Stimulated activated CD4-positive, alpha-beta T cell treated with anti-CD3 and anti-CD28 coated beads, Interleukin-15, amount 100 ng/mL, for 1 hour (primary cell): ENCODE measurements at places on chromosomes 2 and 18.

DNA sequence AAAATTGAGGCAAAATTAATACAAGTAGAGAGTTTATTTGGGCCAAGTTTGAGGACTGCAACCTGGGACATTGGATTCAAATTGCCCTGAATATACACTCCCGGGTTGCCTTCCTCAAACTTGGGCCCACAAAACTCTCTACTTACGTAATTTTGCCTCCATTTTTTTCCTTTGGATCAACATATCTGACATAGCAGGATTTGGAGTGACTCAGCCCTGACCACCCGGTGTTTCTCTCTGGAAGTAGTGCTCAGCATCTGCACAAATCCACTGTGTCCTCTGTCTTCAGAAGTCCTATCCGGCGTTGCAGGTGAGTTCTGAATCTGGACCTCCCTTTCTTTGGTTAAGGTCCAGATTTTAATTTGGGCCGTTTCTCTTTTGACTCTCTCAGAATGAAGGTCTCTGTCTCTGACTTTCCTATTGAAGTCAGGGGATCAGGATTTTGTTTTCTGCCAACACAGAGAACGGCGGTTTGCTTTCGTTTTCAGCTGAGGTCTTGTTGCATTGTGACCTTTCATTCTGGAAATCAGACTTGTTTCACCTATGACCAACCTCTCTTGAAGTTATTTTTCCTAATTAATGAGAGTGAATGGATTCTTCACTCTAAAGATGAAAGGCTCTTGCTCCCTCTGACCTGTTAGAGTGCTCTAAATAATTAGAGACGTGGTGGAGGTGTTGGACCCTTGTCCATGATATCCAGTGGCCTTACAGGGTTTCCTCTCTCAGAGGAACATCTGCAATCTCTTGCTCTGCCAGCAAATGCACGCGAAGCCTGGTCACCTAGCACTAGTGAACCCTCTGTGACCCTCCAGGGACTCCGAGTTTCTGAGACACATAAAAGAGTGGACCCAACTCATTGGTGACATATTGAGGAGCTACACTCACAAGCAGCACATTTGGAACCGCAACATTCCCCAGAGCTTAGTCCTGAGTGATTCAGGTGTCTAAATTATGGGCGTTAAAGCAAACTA, 13.6 kb downstream of the TCF23 start:
- no peak for DNase-seq

- no peak for DNase-seq
Observed at GRCh38 chr2:36352701-36353100, 2.9 kb upstream of the CRIM1 start.

DNA sequence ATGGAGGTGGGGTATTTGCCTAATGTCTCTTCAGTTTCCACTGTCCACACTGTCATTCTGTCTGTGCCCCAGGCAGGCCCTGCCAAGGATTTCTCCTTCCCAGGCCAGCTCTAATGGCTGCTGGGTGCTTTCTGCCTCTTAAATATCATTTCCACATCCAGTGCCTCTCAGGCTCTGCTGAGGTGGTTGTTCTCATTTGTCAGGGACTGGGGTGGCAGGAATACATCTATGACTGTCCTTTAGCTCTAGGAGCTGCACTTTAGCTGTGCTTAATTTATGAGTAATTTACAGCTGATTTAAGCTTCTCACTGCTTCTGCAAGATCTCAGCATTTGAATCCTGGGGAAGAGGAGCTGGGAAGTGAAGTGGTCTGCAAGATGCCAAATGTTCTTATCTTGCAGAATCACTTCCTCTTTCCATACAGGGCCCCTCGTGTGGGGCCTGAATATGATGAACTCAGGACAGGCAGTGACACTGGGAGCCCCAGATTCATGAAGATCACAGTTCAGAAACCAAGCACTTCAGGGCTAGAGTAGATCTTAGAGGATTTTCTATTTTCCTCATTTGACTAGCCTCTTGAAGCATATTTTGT, 150.2 kb downstream of the FSHR start:
- DNase-seq = no peak

- no peak for DNase-seq
Observed at GRCh38 chr2:50290718-50291117, 741.2 kb downstream of the NRXN1 start.

DNA sequence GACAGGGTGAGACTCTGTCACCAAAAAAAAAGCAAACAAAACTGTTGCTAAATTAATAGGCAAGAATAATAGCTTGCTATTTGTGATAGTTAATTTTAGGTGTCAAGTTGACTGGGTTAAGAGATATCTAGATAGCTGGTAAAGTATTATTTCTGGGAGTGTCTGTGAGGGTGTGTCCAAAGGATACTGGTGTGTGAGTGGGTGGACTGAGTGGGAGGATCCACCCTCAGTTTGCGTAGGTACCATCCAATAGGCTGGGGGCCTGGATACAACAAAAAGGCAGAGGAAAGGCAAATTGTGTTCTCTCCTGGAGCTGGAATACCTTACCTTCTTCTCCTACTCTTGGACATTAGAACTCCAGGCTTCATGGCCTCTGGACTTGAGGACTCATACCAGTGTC, 15.0 kb downstream of the DUSP11 start:
- no peak for DNase-seq

DNA sequence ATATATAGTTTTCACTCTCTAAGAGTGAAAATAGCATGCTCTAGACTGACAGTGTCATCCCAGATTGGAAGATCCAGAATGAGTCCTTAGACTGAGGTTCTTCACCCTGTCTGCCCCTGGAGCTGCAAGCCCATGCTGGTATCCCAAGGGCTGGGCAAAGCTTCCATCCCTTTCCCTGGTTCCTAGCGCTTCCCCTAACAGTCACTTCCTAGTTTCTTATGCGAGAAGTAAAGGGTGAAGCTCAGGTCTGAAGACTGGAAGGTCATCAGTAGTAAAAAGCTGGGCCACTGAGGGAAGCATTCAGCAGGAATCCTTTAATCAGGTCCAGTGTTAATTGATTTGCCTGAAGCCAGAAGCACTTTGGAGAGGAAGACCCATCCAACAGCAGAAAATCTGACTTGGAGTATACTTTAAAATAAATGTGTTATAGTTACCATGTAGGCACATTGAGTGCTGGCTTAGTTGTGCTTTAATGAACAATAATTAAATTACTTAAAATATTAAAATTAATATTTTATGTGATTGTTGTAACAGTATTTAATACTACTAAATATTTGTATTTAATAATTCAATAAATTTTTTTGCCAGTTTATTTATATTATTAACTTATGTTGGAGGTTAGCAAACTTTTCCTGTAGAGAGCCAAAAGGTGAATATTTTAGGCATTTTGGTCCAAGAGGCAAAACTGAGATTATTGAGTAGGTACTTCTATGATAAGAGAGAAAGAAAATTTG, 237.9 kb downstream of the FHOD3 start:
- no peak for DNase-seq

DNA sequence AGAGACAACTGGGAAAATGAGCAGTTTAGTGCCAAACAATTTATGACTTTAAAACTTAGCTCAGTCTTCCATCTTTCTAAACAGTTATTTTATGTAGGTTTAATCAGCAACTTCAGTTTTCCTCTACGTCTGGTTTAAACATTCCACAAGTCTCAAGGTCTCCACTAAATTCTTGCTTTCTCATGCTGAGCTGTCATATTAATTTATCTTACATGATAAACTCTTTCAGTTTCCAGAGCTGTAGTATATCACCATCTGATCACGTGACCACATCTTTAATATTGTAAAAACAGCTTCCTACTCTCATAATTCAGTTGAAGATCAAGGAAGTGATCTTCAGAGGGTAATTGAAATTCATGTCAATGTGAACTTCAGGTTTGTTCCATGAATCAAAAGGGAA, 158.6 kb downstream of the ZNF804A start:
- DNase-seq = no peak

DNA sequence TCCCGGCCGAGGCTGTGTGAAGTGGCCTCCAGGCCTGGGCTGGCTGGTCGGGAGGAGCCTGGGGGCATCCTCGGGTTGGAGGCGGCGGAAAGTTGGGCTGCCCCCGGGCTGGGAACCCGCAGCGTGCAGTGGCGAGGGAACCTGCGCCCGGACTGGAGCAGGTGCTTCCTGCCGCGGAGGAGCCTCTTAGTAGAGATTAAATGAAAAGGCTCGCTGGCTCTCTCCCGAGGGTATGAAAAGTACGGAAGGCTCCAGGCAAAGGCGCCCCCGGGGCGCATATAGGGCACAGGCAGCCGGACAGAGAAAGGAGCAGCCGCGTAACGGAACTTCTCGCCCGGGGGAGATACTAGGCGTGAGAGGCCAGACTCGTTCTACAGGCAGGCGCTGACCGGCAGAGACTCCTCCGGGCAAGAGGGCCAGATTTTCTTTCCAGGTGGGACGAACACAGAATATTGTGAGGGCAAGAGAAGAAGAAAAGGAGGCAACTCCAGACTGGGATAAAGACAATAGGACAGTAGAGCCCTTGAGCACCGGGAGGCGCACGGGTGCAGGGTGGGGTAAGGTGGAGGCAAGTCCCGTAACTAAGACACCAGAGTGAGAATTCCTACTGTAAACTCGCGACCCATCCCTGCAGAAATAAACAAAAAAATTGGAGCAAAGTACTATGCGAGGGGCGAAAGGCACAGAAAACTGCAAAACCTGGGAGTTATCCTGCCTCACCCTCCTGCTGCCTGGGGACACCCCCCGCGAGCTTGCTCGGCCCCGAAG, 816 bp downstream of the CDH2 start:
- DNase-seq = no peak

DNA sequence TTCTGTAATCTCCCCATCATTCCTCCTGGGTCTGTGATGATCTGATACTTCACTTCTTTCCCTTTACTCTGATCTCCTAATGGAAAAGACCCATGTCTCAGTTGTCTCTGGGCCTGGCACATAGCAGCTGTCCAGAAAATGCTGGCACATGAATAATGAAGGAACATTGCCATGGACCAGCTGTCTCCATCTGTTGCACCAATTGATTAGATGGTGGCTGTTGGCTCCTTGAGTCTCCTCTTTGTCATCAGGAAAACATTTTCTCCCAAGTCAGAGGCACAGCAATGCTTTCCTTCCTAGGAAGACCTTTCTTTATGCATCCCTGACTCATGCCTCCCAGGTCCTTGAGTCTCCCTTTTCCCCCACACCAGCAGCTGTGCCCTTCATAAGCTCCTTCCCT, 286.2 kb upstream of the CXCR4 start:
- DNase-seq = no peak

- no peak for DNase-seq
Observed at GRCh38 chr2:96547203-96547641, 10.7 kb downstream of the ARID5A start.

- no peak for DNase-seq
Observed at GRCh38 chr2:142130111-142131009, 456 bp downstream of the LRP1B start.

DNA sequence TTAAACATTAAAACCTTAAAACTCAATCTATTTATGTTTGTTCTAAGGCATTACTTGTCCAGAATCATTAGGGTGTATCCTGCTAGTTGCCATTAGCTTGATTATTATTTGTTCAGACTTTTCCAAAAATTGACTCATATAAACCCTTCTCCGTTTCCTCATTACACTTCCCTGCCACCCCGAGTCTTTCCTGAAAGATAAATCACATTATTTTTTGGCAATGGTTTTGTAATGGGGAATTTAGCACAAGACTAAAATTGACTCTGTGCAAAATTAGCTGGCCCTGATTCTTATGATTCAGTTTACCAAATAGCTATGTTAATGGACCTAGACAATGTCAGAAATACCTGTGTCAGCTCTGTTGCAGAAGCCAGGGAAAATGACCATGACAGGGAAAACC, 112.2 kb upstream of the NT5C1B start:
- DNase-seq = no peak

DNA sequence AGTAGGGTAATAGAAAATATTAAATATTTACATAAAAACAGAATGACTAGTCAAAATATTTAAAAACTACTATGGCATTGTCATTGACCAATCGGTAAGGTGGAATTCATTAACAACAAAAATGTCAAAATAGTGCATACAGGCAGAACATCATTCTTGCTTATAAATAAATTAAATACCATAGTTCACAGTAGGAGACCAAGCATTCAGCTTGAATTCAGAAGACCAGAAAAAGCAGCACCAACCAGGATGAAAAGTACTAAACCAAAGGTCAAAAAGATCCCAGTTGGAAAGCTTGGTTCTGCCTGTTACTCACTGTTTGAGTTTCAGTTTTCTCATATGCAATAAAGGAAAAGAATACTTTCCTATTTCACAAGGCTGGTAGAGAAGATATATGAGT, 244.3 kb downstream of the OSR1 start:
- no peak for DNase-seq

DNA sequence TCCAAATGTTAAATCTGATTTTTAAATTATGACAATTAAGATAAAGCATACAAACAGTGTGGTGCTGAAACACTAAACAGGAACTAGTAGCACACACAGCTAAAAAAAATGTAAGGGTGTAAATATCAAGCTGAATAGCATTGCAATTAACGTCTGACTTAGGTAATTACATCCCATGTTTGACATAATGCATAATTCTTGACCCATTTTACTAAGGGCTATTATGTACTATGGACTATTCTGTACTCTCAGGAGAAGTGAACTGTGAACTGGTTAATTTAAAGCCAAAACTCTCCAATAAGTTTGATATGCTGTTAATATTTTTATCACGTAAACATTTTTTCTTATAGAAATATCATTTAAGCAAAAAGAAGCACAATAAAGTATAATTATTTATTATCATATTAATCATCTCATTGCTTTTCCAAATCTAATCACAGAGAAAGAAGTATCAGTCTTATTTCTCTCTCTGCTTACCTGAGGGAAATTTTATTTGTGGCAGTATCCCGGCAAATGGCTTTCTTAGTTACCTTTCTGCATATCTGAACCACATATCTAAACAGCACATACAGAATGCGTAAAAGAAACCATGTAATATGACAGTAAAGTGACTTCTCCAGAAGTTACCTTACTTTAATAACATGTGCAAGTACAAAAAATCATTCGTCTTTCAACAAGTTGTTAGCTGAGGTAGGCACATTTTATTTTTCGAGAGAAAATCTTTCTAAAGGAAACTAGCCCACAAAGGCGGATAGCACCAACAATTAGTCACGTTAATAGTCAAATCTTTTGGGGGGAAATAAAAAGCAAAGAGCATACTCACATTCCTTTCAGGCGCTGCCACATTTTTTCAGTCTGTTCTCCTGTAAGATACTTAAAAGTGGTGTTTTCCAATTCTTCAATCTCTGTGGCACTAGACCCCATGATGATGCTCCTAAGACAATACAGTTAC, 94.9 kb upstream of the PDE1A start:
- DNase-seq = no peak

DNA sequence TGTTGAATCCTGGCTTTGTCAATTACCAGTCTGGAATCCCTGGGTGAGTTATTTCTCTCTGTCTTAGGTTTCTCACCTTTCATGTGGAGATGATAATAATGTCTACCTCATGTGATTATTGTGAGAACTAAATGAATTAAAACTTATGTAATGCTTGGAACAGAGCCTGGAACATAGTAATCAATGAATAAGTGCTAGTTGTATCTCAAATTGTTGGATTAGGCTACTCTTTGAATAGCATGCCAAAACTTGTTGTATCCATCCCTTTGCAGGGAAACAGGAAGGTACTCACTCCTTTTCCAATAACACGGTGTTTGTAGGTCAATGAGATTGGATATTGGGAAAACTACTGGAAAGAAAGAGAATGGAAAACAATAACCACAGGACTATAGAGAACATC, 796.6 kb upstream of the ZEB2 start:
- DNase-seq = no peak

GRCh38 chr2:205714789-205715720, 32.8 kb downstream of the NRP2 start:
- no peak for DNase-seq
